ENCODE measurements at places on chromosomes 16 and 17.

DNA sequence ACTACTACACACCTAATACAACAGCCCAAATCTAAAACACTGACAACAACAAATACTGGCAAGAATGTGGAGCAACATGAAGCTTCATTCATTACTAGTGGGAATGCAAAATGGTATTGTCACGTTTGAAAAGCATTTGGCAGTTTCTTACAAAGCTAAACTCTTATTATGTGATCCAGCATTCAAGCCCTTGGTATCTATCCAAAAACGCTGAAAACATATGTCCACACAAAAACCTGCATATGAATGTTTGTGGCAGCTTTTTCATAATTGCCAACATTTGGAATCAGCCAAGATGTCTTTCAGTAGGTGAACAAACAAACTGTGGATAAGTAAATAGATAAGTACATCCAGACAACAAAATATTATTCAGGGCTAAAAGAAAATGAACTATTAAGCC is 501.1 kb upstream of the KIF2B start:
- no peak for DNase-seq

DNA sequence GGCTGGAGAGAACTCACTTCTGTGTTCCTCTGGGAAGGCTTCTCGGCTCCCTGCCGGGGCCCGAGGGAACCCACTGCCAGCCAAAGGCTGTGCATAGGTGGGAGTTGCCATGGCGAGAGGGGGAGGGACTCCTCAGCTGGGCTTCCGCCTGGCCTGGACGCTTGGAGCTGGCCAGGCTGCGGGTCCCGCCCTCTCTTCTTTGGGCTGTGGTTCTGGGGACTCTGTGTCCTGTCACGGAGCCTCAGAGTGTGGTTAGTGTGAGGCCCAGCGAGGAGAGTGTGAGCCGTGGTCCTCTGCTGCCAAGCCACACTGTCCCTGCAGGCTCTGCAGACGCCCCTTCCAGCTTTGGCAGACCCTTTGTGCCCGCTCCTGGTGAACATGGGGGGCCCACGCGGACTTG is 123.1 kb downstream of the OR1D5 start:
- DNase-seq: no peak

- DNase-seq: no peak
Measured at GRCh38 chr16:77434022-77434529, 758 bp downstream of the ADAMTS18 start.

GRCh38 chr16:28569021-28569420 is 15.3 kb downstream of the SGF29 start:
- DNase-seq: no peak

DNA sequence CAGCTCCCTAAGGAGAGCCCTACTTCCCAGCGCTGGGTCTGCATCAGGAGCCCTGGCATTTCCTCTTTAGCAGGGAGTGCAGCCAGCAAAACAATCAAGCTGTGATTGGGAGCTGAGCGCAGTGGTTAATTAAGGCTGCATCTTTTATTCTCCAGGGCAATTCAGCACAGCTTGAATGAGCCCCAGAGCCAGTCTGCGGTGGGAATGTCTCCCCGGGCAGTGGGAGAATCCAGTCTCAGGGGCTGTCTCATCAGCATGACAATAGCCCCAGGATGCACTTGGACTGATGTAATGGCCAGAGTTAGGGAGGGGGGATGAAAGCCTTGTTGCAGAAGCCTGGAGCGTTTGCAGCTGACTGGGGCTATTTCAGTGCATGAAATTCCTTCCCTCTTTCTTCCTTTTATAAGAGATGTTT is 292.6 kb upstream of the SOX9 start:
- DNase-seq: no peak

GRCh38 chr16:12158428-12158827 is 181.9 kb downstream of the SNX29 start:
- no peak for DNase-seq

DNA sequence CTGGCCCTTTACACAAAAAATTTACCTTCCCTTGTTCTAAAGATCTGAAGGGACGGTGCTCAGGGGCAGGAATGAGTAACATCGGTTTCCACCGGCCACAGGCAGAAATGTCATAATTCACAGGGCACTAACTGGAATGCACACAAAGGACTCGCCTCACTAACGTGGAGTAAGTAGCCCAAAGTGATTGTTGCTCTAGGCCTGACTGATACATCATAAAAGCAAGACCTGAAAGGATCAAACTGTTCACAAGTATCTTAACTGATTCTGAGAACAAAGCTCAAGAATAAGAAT is 8.9 kb upstream of the TCF25 start:
- no peak for DNase-seq

GRCh38 chr17:31568539-31568938 is 177.1 kb downstream of the RAB11FIP4 start:
- DNase-seq: no peak

GRCh38 chr16:85652431-85653221 is 36.1 kb downstream of the GINS2 start:
- DNase-seq: no peak

DNA sequence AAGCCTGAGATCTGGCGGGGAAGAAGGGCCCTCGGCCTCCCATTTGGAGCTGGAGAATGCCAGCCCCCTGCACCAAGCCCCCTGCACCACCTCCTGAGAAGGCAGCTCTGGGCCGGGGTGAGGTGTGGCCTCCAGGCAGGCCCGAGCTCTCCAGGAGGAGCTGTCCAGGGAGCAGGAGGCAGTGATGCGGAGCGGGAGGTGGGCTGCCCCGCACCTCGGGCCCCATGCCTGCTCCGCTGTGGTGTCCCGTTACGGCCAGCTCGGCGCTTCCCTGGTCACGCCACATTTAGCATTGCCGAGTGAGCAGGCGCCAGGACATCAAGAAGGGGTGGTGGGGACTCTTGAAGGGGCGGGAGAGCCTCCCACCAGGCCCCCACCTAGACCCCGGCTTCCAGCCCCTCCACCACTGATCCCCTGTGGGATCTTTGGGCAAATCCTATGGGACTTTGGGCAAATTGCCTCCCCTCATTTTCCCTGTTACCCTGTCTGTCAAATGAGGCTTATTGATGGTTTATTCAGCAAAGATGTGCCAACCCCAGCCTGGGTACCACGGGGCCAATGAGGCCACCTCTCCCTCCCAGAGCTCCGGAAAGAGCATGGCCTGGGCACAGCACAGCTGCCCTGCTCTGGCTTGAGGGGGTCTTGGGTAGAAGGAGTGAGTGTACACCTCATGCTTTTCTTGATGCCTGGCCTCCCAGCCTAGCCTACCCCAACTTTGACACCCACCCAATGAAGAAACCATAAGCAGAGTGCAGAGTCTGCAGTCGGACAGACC is 15.3 kb downstream of the FOXN1 start:
- no peak for DNase-seq

DNA sequence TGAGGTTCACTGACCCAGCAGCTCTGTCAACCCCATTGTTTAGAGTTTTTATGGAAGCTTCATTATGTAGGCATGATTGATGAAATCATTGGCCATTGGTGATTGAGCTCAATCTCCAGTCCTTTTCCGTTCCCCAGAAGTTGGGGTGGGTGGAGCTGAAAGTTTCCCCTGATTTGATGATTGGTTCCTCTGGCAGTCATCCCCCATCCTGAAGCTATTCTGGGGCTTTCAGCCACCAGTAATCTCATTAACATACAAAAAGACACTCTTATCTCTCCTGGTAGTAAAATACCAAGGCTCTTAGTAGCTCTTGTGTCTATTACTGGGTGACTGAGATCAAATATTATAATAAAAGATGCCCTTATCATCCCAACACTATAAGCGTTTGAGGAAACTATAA is 67.1 kb downstream of the TANC2 start:
- DNase-seq: no peak

DNA sequence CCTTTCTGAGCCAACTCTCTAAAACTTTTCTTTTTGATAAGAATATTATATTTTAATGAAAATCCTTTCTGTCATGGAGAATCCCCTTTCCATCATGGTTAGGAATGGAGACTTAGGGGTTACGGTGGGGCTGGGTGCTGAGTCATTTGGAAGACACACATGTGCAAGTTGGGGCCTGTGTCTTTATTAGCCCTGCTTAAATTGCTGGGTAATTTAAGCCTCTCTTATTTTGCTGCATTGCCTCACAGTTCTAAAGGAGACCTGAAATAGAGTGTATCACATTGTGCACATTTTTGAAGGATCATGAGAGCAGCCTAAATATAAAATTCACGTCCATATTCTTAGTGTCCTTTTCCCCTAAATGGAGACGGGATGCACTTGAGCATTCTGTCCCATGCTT is 61.8 kb upstream of the RBFOX1 start:
- no peak for DNase-seq

DNA sequence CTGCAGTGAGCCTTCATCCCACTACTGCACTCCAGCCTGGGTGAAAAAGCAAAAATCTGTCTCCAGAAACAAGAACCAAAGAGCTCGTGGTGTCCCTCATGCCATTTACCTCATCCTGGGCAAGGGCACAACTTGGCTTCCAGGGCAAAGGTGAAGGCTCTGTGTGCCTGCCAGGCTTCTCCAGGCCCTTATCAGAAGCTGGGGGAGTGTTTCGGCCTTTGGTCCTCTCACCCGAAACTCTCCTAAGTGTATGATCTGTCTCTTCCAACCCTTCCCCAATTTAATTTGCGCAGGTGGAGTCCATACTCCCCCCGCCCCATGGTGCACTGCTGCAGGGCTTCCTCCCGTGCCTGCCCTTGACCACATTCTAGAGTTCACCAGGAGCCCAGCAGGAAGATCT is 1.1 kb downstream of the CES2 start:
- DNase-seq: no peak

DNA sequence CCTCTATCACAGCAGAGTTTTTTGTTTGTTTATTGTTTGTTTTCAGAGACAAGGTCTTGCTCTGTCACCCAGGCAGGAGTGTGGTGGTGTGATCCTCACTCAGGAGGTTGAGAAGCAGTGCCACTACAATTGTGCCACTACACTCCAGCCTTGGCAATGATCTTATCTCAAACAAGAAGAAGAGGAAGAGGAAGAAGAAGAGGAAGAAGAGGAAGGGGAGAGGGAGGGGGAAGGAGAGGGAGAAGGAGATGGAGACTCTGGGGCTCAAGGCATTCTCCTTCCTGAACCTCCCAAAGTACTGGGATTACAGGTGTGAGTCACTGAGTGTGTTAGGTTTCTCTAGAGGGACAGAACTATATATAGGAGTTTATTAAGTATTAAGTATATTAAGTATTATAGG is 17.1 kb upstream of the C17orf58 start:
- DNase-seq: no peak

DNA sequence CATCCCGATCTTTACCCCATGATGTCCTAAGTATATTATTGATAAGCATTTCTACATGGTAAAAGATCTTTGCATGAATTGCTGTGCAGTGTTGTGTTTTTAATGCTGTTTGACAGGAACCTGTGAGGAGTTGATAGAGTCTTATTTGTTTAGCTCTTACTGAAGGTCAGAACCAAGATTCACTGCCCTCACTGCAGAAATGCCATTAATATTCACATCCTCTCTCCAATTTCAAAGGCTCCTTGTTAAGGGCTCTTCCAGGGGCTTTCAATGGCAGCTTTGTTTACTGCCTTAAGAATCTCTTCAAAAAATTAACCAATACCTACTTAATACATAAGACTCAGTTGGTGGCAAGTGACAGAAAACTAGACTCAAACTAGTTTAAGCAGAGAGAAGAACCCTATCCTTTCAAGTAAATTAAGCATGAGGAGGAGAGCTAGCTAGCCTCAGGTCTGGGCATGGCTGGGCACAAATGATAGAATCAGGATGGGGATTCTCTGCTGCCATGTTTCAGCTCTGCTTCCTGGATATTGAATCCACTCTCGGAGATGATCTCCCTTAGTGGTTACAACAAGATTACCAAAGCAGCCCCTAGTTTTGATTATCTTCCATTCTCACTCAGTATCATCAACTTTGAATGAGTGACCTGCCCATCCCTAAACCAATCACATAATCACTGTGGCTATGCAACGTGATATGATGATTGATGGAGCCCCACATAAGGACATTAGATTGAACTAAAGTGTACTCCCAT is 311.8 kb downstream of the CDH11 start:
- no peak for DNase-seq

DNA sequence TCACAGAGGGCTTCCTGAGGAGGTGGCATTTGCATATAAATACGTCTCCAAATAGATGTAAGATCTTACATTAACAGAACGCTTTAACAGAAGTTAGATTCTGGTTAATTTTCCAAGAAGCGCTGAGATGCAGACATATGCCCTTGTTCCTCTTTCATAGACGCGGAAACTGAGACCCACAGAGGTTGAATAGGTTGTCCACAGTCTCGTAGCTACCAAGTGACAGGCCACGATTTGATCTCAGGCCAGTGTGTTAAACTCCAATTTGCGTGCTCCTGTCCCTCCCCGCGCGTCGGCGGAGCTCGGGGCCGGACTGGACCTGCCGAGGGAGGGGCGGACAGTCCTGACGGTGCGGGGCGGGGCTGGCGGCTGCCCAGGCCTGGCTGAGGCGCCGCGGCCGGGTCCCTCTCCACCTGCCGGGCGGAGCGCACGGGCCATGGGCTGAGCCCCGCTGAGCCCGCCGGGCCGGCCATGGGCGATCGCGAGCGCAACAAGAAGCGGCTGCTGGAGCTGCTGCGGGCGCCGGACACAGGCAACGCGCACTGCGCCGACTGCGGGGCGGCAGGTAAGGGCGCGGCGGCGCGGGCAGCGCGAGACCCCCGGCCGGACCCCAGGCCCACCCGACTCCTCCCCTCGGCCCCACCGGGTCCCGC is at the start of gene ADAP2:
TSS of gene ADAP2 (plus strand) at position 402 of the 653 bp plus-strand sequence. CDS start at position 472, 70 bp downstream.
- no peak for DNase-seq

- no peak for DNase-seq
Measured at GRCh38 chr17:15931394-15931793, 13.5 kb upstream of the ADORA2B start.

- no peak for DNase-seq
Measured at GRCh38 chr16:10266809-10267208, 84.6 kb upstream of the GRIN2A start.

- DNase-seq: no peak
Measured at GRCh38 chr17:58148609-58149008, 425 bp downstream of the OR4D1 start.

- DNase-seq: no peak
Measured at GRCh38 chr16:85912211-85912974, 13.4 kb downstream of the IRF8 start.

DNA sequence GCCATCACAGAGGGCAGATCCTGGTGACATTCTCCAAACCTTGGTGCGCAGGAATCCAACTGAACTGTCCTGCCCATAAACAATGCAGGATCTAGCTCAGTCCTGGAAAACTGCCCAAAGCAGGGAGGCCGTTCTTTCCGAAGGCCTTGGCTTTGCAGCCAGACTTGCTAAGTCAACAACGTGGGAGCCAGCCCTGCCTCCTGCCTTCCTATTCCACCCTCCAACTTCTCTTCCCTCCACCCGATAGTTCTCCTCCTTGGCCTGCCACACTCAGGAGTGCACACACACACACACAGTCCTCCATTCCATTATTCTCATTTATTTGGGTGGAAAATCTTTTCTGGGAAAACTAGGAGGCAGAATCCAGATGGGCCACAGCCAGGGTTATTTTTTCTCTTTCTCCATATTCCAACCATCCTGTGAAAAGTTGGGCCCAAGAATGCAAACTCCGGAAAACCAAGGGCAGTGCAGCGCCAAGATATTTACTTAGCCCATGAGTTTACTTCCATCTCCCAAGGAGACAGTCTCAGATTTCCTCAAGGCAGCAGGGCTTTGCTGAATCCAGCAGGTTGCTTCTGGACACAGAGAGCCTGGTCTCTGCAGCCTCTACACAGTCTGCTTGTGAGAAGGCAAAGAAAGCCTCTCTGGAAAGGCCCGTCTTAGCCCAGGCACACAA is 15.8 kb downstream of the COPRS start:
- no peak for DNase-seq

Data from GDM1 (cell line).